ENCODE measurements at places on chromosomes 6 and 20.

GRCh38 chr6:25692472-25692871 is 40.5 kb downstream of the SCGN start:
- no peak for DNase-seq

- DNase-seq = no peak
These were observed 7.4 kb downstream of the HLA-F start for GRCh38 chr6:29730575-29731126.

- no peak for DNase-seq
These were observed 101.5 kb downstream of the LAMP5 start for GRCh38 chr20:9615766-9616454.

- no peak for DNase-seq
These were observed 203.2 kb downstream of the MOXD1 start for GRCh38 chr6:132198040-132198439.

- DNase-seq = no peak
These were observed 44.1 kb upstream of the CHRNA4 start for GRCh38 chr20:63405102-63405730.

DNA sequence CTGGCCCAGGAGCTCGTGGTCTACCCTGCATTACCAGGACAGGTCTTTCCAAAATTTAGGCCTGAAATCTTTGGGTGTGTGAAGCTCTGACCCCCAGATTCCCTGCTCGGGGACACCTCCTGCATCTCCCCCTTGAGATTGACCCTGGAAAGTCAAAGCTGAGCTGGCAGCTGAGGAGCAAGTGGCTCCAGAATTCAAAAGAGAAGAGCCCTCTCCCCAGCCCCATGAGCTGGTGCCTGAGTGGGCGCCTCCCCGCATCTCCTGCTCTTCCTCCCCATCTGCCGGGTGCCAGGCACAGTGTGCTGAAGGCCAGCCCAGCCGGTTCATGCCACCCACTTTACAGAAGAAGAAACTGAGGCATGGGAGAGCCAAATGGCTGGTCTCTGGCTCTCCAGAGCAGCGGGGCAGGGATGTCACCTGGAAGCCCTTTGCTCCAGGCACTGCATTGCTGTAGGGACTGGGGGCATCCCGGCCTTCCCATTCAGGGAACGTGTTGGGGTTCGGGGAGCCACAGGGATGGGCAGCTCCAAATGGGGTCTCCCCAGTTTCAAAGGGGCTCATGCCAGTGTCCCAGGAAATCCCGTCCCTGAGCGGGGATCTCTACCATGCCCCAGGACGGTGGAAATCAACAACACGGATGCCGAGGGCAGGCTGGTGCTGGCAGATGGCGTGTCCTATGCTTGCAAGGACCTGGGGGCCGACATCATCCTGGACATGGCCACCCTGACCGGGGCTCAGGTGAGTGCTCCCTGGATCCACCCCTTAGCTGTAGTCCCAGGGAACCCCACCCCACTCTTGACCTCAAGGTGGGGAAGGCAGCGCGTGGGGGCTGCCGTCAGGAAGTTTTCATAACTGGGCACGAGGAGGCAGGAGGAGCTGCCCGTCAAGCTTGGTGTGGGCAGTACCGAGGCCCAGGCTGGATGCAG is 20.5 kb downstream of the NPEPL1 start:
- DNase-seq = no peak

DNA sequence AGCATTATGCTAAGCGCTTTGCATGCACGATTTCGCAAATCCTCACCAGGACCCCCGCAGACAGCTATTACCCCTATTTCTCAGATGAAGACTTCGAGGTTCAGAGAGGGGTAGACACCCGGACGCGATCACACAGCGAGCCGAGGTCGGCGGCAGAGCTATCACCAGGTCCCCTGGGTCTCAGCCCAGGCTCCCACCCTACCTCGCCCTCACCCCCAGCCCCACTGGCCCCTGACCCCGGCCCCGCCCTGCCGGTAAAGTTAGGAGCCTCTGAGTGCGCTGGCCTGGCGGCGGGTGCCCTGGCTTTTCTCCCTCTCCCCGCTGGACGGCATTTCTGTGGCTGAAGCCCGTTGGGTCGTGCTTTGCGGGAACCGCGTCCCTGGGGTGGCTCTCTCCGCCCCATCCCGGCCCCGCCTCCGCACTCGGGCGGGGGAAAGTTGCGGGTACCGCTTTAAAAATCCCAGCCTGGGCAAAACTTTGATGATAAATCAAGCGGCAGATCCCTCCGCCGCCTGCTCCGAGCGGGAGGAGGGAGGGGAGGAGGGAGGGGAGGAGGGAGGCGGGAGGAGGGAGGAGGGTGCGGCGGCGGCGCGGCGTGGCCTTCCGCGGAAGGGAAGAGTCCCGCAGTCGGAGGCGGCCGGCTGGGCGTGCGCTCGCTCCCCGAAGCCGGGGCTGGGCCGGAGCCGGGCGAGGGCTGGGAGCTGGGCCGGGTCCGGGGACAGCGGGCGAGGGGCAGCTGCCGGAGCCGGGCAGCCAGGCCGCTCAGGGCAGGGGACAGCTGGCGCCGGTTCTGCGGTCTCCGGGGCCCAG is at the start of gene VSTM2L:
Gene VSTM2L (plus strand): TSS at position 624 of the 810 bp plus-strand sequence. CDS start 224 bp downstream, outside the sequence.
- no peak for DNase-seq
